ENCODE measurements at places on chromosomes 2 and 18.

DNA sequence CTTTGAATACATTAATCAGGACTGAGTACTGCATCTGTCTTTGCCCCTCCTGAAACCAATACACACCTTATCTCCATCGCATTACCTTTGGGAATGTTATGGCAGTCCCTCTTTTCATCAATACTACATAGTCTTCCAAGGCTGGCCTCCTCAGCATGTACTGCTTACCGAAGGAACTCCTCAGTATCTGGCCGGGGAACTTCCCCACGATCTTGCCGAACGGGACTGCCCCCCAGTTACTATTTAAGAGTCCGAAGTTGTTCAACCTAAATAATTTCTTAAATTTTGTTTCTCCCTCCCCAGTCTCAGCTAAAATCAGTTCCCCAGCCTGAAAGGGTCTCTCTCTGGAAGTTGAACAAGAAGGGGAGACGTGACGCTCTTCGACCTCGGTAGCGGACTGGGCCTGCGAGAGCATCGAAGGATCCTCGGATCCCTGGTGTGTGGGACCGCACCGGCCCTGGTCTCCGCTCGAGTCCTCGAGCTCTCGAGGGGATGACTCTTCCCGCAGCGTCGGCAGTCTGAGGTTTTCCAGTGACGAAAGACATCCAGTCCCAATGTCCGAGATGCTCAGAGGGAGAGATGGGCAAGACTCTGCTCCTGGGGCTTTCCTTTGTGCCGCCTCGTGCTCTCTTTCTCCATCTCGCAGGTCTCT is 489 bp downstream of the TRMT61B start:
- no peak for DNase-seq

GRCh38 chr2:42084231-42084671 is 36.4 kb downstream of the PKDCC start:
- DNase-seq = no peak

GRCh38 chr2:24225499-24226242 is 50.8 kb downstream of the FAM228A start:
- no peak for DNase-seq

- no peak for DNase-seq
Observed at GRCh38 chr2:231615058-231615671, 22.5 kb downstream of the TEX44 start.

GRCh38 chr2:30484995-30485394 is 37.9 kb downstream of the LCLAT1 start:
- no peak for DNase-seq

DNA sequence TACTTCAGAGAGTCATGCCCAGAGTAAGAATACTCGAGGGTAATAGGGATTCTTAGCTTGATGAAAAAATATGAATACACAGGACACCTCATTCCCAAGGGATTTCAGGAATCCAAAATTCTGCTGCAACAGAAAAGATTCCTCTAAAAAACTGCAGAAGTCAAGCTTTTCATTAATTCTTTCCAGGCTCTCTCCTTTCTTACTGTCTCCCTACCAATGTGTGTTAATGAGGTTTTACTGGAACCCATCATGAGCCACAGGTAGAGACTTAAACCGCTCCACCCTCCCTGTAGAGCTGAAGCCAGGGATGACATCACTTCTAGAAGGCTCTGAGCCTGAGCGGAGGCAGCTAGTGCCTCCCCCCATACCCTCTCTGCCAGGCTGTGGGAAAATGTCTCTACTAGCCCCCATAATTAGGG is 3.4 kb downstream of the SDC1 start:
- DNase-seq = no peak

DNA sequence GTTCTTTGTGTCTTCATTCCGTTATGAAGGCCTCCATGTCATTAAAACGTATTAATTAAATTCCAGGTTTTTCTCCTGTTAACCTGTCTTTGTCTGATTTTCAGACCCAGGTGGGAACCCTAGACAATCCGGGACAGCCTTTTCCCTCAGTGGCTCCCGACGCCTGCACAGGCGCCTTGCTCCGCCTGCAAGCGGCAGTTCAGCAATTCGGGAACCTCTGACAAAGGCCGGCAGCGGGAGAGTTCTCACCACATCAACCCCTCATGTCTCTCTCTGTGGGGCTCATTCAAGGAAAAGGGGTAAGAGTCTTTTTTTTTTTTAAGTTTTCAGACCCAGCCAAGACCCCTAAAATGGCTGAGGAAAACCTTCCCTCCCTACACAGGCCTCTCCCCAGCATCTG is 259.8 kb upstream of the SALL3 start:
- no peak for DNase-seq

GRCh38 chr2:162243715-162244114 is 470 bp upstream of the FAP start:
- no peak for DNase-seq

- DNase-seq = no peak
Observed at GRCh38 chr2:161754379-161754778, 130.2 kb downstream of the SLC4A10 start.

DNA sequence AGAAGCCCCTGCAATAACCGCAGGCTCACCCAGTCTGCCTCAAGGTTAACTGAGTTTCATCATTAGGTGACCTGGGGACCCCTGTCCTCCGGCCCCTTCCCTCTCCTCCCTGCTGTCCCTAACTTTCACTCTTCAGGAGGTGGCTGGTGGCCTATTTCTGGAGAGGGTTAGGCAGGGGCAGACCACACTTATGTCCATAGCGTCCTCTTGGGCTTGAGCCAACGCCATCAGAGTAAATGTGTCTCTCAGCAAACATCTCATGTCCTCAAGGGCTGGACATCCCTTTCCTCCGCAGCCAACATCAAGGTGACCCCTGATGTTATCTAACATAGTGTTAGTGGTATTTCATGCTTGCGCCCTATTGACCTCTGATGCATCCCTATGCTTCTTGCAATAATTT is 114.8 kb downstream of the BCL11A start:
- DNase-seq = no peak

GRCh38 chr2:160491911-160492371 is 1.7 kb downstream of the RBMS1 start:
- no peak for DNase-seq

DNA sequence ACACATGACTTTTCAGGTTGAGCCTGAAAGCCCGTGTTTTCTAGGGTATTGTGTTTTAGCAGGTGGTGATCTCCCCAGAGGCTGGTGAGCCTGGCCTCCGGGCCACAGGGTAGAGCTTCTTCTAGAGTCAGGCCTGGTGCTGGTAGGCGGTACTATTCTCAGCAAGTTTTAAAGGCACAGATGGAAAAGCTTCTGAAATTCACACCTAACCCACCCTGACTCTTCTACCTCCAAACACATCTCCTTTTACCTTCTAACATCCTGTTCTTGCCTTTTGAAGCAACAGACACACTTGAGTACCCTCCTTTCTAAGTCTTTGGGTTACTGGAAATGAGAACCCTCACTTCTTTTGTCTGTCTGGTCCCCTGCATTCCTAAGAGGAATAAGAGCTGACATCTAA is 191.1 kb downstream of the SETBP1 start:
- DNase-seq = no peak

- no peak for DNase-seq
Observed at GRCh38 chr2:107002735-107003134, 116.8 kb upstream of the ST6GAL2 start.

DNA sequence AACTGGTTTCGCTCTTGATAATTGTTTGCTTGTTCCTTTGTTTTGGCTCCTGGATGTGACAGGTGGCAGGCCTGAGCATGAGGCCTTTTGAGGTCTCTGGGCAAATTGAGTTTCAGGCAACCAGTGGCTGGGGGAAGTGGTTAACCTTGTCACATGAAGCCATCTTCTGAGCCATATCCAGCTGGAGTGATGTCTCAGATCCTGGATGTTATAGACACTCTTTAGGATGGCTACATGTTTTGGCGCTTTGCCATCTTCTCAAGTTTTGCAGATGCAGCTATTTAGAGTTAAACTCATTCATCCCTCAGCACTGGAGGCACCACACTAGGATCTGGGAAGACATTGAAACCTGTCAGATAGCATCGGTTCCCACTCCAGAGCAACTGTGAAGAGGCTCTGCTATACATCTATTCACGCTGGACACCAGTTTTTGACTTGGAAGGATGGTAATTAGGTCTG is 25.3 kb upstream of the TACR1 start:
- DNase-seq = no peak

DNA sequence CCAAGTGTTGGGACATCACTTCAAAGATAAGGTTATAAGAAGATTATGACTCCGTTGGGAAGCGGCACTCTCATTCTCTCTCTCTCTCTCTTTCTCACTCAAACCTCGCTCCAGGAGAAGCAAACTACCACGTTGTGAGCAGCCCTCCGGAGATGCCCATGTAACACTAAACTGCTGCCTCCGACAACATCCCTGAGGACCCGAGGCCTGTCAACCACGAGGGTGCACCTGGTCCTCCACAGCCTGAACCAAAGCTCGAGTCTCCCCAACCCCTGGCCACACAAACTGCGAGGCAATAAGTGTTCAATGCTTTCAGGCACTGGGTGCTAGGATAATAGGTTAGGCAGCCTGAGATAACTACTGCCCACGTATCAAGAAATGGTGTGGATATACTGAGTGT is 654.5 kb upstream of the ID2 start:
- DNase-seq = no peak

DNA sequence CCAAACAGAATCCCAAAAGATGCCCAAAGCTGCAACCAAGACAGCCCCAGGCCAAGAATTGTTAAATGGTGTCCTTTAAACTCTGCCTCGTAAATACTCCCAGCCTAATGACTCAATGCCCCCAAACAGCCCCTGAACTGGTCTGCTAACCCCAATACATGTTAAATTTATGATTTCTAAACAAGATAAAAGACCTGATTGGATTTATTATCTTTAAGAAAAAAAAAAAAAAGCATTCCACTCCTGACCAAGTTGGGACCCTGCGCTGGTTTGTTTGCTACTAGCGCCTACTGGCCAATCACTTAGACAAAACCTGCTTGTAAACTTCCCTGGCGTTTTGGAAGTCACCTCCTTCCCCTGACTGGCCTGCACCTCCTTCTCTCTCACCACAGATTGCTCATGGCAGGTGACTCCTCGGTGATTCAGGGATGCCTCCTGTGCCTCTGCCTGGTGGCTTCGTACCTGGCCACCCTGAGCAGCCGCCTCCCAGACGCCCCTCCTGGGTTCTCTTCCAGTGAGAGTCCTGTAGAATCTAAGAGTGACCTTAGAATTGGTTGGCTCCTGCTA is 121.3 kb downstream of the BCL11A start:
- no peak for DNase-seq

- no peak for DNase-seq
Observed at GRCh38 chr2:241223211-241224017, 34.9 kb downstream of the ANO7 start.
